ENCODE measurements at places on chromosomes 6 and 20.
A peak's percentile ranks its signal among the peaks of the same experiment; 100 is the strongest.

DNA sequence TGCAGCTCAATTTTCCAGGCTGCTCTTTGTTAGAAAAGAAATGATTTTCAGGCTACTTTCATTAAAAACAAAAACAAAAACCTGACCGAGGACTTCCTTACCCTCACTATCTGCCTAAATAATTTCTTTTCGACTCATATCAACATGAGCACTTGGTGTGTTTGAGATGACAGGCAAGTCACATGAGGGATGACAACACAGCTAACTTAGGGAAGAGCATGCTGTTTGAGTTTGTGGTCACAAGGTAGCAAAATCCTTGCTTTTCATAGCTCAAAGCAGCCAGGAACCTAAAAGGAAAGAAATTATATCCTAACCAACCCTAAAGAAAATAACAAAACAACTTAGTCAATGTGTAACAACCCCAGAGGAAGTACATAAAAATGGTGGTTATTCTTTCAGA lies 459.5 kb downstream of the KIF16B start:
- no peak for DNase-seq

DNA sequence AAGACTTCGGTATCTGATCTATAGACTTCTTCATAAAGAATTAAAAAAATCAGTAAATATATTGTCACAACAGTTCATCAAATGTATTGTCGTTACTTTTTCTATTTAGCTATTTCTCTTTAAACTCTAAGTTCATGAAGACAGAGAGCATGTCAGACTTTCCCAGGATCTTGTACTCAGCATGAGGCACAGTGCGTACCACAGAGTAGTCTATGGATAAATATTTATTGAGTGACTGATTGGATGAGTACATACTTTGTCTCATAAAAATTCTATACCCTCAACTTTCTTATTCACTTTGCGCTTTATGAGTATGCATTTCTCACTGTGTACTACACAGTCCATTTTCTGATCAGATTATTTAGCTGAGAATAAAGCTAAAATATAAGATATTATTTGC lies 1284.4 kb upstream of the ADGRB3 start:
- no peak for DNase-seq

DNA sequence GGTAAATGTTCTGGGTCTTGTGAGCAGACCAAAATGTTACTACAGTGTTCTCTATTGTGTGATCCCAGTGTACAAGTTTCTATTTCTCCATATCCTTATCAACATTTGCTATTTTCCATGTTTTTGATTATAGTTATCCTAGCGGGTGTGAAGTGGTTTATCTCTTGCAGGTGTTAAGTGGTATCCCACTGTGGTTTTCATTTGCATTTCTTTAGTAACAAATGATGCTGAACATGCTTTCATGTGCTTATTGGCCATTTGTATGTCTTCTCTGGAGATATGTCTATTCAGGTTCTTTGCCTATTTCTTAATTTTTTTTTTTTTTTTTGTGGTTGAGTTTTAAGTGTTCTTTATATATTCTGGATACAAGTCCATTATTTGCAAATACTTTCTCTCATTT lies 35.5 kb downstream of the NSFL1C start:
- DNase-seq: no peak

DNA sequence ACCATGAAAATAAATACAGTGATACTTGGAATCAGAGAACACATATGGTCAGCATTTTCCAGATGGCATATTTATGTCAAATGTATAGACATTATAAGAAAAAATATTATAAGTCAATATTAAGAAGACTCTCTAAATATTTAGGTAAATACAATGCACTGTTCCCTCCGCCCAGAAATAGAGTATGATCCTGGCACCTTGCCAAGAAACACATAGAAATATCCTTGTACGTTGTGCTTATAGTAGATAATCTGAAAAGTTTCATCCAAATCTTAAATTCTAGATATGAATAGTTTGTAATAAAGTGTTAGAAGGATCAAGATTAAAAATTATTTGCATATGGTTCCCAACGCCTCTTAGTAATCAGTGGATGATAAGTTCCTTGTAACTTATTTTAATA lies 645.8 kb upstream of the GJE1 start:
- no peak for DNase-seq

DNA sequence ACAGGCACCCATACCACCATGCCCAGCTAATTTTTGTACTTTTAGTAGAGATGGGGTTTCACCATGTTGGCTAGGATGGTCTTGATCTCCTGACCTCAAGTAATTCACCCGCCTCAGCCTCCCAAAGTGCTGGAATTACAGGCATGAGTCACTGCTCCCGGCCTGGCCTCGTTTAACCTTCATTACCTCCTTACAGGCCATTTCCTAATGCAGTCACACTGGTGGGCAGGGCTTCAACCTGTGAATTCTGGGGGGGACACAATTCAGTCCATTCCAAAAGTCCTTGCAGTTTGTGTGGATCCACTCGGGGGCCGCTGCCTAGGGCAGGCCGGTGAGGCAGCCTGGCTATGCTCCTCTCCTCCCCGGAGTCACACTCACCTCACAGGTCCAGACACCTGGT lies 112.4 kb upstream of the SNX9 start:
- no peak for DNase-seq

- DNase-seq: no peak
Observed at GRCh38 chr6:51830666-51831065, 256.7 kb downstream of the PKHD1 start.

- DNase-seq: no peak
Observed at GRCh38 chr6:21219241-21219640, 374.3 kb upstream of the SOX4 start.

GRCh38 chr6:56510984-56511531 lies 131.6 kb downstream of the DST start:
- no peak for DNase-seq

GRCh38 chr6:147715035-147715434 lies 206.5 kb downstream of the SAMD5 start:
- no peak for DNase-seq

DNA sequence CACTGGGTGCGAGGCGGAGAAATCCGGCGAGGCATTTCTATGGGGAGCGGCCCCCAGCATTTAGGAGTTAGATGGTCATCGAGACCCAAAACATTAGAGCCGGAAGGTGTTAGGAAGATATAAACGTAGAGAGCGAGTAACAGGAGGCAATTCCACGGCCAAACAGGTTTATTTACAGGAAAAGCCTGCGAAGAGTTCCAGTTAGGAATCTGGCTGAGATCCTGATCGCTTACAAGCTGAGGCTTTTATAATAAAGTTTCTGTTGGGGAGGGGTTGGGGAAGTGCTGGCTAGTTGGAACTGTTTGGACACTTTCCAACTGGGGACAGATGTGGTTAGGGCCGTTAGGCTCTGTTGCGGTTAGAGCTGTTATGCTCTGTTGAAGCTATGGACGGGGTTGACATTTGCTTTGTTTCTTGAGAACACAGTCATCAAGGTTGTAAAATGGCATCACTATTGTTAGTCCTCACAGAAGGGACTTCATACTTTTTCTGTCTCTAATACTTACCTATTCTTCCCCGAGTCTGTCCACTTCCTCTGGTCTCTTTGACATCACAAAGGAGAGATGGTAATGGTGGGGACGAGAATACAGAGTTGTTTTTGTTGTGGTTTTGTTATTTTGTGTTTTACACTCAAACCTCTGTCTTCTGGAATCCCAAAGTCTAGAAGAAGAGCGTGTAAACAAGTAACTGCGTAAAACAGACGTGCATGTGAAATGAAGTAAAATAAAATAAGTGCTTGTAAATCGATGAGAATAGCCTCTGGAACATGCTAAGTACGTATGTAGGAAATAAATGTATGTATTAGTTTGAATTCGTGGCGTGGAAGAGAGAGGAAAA lies 554 bp upstream of the ZSCAN31 start:
- DNase-seq: peak; percentile 22
